Subcutaneous preadipocyte (primary cell): ENCODE measurements at places on chromosomes 7 and 10. TPM values are rescaled to one million over a fixed set of nuclear protein-coding genes. Genes with fewer than 3 reads are reported as not detected.

Gene SLC29A4
- 0.59 and 0.73 TPM in 2 replicates for total RNA-seq

Gene UBN2
- total RNA-seq = 4.8 and 5.5 TPM in 2 replicates

Gene DYDC2
- total RNA-seq = not detected in 2 replicates

Gene DYNC1I1
- total RNA-seq = 0.73 and 1.6 TPM in 2 replicates

Gene ARL5B
- total RNA-seq = 7.7 and 11.3 TPM in 2 replicates

Gene LRMDA
- 3.1 and 10.7 TPM in 2 replicates for total RNA-seq
